SHP77 treated with DMSO at 0.1 percent for 48 hours (cell line): ENCODE measurements at places on chromosomes 1 and 21.

GRCh38 chr1:46723901-46724300 is 5.0 kb upstream of the EFCAB14 start:
- DNase-seq = no peak

GRCh38 chr1:203187689-203188264 is 1.3 kb upstream of the CHI3L1 start:
- no peak for DNase-seq

DNA sequence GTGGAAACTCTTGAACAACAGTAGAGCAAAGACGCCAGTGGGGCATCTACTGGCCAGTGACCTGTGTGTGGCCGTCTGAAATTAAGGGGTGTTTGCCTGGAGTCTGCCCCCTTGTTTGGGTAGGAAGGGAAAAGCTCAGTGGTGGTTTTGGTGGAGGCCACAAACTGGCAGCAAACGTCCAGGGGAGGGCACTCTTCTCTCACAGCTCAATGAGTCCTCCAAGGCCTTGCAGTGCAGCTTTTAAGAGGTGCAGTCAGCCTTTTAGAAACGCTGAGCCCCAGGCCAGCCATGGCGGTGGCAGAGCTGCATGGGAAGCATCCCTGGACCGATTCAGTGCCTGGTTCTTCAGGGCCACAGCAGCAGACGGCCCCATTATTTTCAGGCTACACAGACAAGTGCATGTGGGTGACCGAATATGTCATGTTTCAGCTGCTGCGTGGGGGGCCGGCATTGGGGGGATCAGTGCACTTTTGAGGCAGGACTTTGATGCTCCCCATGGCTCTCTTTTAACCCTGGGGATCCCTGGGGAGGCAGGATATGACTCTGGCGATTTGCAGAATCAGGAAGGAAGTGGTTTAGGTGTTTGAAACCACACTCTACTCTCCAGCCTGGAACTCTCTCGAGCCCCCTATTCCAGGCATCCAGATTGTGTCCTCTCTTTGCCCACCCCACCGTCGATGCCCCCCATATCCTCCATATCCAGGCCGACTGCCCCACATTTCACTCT is 414.0 kb downstream of the PRDM2 start:
- peak; percentile 20 for DNase-seq

- DNase-seq = no peak
These were observed 52.6 kb upstream of the TRAPPC10 start for GRCh38 chr21:43959231-43960116.

- DNase-seq = peak; percentile 27
These were observed 2.2 kb downstream of the FBXO28 start for GRCh38 chr1:224116131-224116530.

DNA sequence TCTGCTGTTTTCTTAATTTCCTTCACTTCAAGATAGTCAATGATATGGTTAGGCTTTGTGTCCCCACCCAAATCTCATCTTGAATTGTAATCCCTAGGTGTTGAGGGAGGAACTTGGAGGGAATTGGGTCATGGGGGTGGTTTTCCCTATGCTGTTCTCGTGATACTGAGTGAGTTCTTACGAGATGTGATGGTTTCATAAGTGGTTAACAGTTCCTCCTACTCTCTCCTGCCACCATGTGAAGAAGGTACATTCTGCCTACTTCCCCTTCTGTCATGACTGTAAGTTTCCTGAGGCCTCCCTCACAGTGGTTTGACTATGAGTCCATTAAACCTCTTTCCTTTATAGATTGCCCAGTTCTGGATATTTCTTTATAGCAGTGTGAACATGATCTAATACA is 74.0 kb upstream of the SAMSN1 start:
- no peak for DNase-seq

- DNase-seq = no peak
These were observed 107.1 kb upstream of the ERRFI1 start for GRCh38 chr1:8133190-8133589.
